ENCODE measurements at places on chromosomes 6 and 20. TPM values are rescaled to one million over a fixed set of nuclear protein-coding genes. Genes with fewer than 3 reads are reported as not detected.
A peak's percentile ranks its signal among the peaks of the same experiment; 100 is the strongest.

- no peak for DNase-seq
- H3K27me3 ChIP-seq = peaks cover 3% of the 10 kb centered on the region
- H3K36me3 ChIP-seq = no peaks in the 10 kb centered on the region
- H3K4me3 ChIP-seq = no peak overlapping the region
- H3K4me1 ChIP-seq = no peaks in the 10 kb centered on the region
Measured at GRCh38 chr6:52657870-52658269, 13.0 kb upstream of the TMEM14A start.

DNA sequence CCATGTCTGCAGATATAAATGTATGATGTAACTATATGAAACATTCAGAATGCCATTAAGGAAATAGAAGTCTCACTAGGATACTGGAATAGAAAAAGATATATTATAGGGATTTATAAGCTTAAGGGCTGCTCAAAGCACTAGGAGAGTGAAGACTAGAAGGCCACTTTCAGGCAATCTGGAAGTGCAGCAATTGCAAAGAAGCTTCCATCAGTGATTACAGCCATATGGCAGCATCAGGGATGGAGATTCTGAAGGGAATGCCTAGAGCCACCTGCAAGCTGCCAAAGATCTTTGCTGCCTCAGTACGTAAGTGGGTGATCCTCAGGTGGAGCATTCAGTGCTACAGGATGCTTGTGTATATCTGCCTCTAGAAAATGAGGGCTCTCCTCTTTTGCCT, 796.2 kb upstream of the EPHA7 start:
- H3K27ac ChIP-seq = no peak overlapping the region
- no peaks in the 10 kb centered on the region for H3K4me1 ChIP-seq
- H3K4me3 ChIP-seq = no peak overlapping the region
- DNase-seq = no peak

GRCh38 chr6:40672087-40672486, 84.9 kb upstream of the LRFN2 start:
- no peak overlapping the region for H3K4me3 ChIP-seq
- H3K27ac ChIP-seq = no peak overlapping the region
- no peak for DNase-seq
- H3K4me1 ChIP-seq = no peaks in the 10 kb centered on the region
- H3K36me3 ChIP-seq = no peaks in the 10 kb centered on the region

DNA sequence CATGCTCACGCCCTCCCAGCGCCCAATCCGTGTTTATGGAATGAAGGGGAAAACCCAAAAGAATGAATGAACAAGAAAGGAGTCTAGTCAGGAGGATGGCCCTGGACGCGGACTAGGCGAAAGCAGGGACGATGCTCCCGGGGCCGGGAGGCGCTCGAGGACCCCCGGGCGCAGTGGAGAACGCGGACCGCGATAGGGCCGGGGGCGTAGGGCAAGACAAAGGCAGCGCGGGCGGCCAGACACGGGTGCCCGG, 758 bp downstream of the GCLC start:
- peak overlapping the region; percentile 99 for H3K27ac ChIP-seq
- no peak for DNase-seq
- peaks cover 70% of the 10 kb centered on the region for H3K4me1 ChIP-seq
- H3K36me3 ChIP-seq = no peaks in the 10 kb centered on the region

DNA sequence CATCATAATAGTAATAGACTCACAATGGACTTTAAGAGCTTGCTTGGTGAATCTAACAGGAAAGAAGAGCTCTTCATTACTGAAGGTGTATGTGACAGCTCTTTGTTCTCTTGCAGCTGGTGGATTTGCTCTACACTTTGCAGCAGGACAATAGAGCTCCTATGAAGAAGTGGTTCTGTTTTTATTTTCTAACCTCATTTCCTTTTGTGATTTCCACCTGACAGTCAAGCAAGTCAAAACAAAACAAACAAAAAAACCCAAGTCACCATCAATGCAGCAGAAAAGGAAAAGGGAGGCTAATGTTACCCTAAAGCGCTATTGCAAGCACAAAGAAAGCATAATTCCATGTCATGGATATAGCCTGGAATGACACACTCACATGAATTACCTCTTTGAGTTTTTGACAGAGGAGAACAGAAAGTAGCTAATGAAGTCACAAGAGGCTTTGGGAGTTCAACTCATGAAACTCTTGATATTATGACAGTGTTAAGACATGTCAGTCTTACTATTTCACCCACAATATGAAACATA, 1188.1 kb downstream of the EPHA7 start:
- H3K27ac ChIP-seq = no peak overlapping the region
- H3K27me3 ChIP-seq = no peaks in the 10 kb centered on the region
- H3K36me3 ChIP-seq = no peaks in the 10 kb centered on the region
- DNase-seq = no peak

Gene ISM1
- 1.3 TPM for total RNA-seq

DNA sequence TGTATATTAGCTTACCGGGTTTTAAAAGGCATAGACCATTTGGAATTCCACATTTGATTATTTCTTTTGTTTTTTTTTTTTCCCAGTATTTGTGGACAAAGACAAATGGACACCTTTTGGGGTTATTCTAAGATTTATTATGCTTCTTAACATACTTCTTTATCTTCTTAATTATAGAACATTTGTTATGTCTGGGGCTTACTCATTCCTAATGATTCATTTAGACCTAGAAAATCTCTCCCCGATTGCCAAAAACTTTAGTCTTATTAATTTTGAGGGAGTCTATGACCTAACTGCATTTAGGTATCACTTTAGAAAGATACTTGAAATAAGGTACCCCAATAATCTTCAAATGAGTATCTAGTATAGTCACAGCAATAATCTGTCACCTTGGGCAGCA, 170.7 kb upstream of the PREP start:
- H3K4me3 ChIP-seq = no peak overlapping the region
- H3K4me1 ChIP-seq = no peaks in the 10 kb centered on the region
- DNase-seq = no peak

- no peak overlapping the region for H3K4me3 ChIP-seq
- DNase-seq = no peak
- peaks cover 15% of the 10 kb centered on the region for H3K4me1 ChIP-seq
- no peaks in the 10 kb centered on the region for H3K27me3 ChIP-seq
Measured at GRCh38 chr20:40966103-40966502, 62.5 kb upstream of the TOP1 start.

DNA sequence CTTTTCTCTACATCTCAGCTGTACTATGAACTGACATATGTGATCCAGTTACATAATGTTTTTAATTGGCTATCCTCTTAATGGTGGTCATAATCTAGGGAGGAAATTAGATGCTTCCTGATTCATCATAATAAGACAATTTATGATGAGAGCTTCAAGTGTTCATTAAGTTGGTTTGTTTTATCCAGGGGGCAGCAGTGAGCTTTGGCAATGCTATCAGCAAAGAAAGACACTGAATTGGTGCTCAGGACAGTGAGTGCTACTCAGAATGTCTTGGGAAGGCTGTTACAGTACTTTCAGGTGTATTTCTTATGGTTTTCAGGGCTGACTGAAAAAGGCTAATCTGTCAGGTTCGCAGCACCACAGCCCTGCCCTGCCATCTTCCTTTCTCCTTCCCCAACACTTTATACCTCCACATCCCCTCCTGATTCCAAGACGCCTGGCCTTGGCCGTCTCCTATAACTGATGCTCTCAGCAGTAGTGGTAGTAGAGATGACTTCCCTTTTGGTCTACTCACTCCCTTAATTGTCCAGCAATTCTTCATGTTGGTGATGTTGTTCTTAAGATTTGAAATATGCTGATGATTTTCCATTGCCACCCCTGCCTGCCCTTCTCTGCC, 67.0 kb upstream of the TNFAIP3 start:
- H3K4me3 ChIP-seq = no peak overlapping the region
- H3K27ac ChIP-seq = no peak overlapping the region
- DNase-seq = no peak
- peaks cover 8% of the 10 kb centered on the region for H3K4me1 ChIP-seq

GRCh38 chr6:21628160-21628559, 34.6 kb downstream of the SOX4 start:
- H3K27me3 ChIP-seq = no peaks in the 10 kb centered on the region
- no peaks in the 10 kb centered on the region for H3K4me1 ChIP-seq
- no peaks in the 10 kb centered on the region for H3K36me3 ChIP-seq
- no peak overlapping the region for H3K27ac ChIP-seq

GRCh38 chr6:134875367-134875766, 74.5 kb downstream of the ALDH8A1 start:
- H3K4me3 ChIP-seq = no peak overlapping the region
- DNase-seq = no peak
- no peaks in the 10 kb centered on the region for H3K36me3 ChIP-seq
- no peaks in the 10 kb centered on the region for H3K27me3 ChIP-seq
- no peaks in the 10 kb centered on the region for H3K4me1 ChIP-seq
- H3K27ac ChIP-seq = no peak overlapping the region

DNA sequence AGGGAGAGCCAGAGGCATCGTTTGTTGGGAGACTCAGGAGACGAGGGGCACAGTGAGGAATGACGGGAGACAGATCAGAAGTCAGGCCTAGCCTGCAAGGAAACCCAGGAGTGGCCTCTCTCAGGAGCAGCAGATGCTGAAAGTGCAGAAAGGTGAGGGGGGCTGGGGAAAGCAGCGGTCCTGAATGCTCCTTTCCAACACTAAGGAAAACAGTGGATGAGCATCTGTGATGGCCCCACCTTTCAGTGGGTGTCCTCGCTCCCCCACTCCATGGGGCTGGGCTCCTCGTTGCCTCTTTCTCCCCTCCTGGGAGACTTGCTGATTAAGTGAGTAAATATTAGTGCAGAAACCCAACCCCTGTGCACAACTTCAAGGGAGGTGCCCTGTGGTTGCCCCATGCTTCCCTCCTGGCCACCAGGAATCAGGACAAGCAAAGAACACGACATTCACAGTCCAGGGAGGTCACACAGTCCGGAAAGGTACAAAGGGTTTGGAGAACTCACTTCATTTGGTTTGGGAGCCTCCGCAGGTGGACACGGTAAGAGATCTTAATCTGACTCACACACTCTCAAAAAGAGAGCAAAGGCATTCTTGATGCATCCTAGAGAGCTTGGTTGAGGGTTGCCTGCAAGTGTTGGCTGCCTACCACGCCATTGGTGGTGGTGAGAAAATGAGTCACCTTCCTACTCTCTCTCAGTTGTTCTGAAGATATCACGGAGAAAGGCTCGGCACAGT, 9.7 kb upstream of the BPIFB1 start:
- no peaks in the 10 kb centered on the region for H3K4me1 ChIP-seq
- H3K4me3 ChIP-seq = no peak overlapping the region
- no peak for DNase-seq
- no peaks in the 10 kb centered on the region for H3K36me3 ChIP-seq
- H3K27ac ChIP-seq = no peak overlapping the region

DNA sequence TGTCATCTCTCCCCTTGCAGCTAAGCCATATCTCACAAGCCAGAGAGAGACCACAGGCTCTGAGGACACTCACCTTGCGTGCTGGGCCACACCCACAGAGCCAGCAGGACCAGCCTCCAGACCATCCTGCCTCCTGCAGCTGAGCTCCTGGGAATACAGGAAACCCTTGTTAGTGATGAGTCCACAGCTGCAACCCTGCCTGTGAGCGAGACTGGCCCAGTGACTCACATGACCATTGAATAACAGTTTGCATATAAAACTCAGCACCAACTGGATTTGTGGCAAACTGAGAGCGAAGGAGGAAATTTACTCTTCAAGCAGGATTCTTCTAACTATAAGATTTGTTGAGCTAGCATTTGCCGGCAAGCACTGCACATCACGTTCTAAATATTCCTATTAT, 3.0 kb downstream of the THBS2 start:
- H3K4me1 ChIP-seq = peaks cover 16% of the 10 kb centered on the region
- H3K4me3 ChIP-seq = peak overlapping the region; percentile 54
- no peak for DNase-seq
- peaks cover 9% of the 10 kb centered on the region for H3K36me3 ChIP-seq

Gene SAMHD1
- 37.8 TPM for total RNA-seq

- no peak overlapping the region for H3K27ac ChIP-seq
- peaks cover 84% of the 10 kb centered on the region for H3K27me3 ChIP-seq
- no peak overlapping the region for H3K4me3 ChIP-seq
- no peaks in the 10 kb centered on the region for H3K36me3 ChIP-seq
- no peak for DNase-seq
Measured at GRCh38 chr20:56689318-56689717, 60.2 kb downstream of the TFAP2C start.

GRCh38 chr6:168713839-168714238, 272.9 kb downstream of the SMOC2 start:
- no peak for DNase-seq
- H3K36me3 ChIP-seq = no peaks in the 10 kb centered on the region
- H3K4me3 ChIP-seq = no peak overlapping the region
- no peaks in the 10 kb centered on the region for H3K4me1 ChIP-seq

Gene NCR2
- not detected for total RNA-seq

DNA sequence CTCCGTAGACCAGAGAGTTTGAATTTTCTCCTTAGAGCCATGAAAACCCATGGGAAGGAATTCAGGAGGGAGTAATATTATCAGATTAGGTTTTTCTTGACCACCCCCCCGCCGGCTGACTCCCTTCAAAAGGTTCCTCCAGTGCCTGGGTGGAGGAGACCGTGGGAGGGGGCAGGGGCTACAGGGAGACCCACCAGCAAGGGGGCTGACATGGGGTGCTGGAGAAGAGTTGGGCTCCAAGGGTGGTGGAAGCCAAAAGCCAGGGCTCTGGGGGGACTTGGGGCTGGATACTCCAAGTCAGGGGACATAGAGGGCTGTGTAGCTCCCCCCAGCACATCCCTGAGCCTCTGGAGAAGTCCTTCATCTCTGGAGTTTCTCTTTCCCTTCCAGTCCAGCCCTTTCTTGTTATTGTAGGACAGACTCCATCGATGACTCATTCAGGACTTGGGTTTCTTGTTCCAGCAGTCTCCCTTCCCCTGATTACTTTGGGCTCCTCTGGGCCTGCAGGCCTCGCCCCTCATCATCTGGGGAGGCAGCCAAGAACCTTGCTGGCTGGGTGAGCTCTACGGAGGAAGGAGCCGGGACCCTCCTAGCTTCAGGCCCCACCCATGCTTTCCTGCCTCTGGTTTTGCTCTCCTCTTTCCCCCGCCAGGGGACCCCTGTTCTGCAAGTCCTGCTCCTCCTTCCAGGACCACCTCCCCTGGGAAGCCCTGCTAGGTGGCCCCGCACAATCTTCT, 10.5 kb upstream of the KIAA1755 start:
- peaks cover 36% of the 10 kb centered on the region for H3K4me1 ChIP-seq
- H3K27ac ChIP-seq = peak overlapping the region; percentile 80
- H3K27me3 ChIP-seq = no peaks in the 10 kb centered on the region
- no peak overlapping the region for H3K4me3 ChIP-seq

Gene GPR63
- total RNA-seq = 1.0 TPM

DNA sequence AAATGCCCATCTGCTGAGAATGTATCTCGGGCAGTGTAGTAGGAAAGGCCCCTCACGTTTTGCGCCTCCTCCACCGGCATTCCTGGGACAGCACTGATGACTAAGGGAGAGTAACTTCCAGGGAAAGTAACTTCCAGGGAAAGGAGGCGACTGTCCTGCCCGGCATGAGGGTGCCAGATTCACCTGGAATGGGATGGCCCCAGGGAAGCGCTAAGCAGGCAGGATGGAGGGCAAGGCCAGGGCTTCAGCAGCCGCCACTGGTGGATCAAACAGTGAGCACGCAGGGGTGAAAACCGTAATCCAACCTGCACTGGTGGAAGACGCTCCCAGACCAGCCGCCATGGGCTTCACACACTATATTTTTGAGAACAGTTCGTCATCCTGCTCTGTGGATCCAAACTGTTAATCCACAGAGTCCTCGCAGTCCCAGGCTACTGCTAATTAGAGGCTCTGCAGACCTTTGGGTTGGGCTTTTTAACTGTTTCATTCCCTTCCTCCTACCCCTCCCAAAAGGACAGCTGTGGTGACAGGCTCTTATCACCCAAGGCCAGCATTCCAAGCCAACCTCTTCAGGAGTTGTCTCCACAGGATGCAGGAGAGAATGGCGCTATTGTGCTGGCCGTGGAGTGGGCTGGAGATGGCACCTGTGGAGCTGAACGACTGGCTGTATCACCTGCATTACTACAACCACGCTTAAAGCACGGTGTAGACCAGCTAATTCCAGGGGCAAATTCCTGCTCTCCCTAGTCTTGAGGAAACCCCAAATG, 178.9 kb downstream of the DLL1 start:
- no peaks in the 10 kb centered on the region for H3K36me3 ChIP-seq
- H3K27ac ChIP-seq = no peak overlapping the region
- H3K4me1 ChIP-seq = peaks cover 4% of the 10 kb centered on the region
